ENCODE measurements at places on chromosomes 5 and 9.

DNA sequence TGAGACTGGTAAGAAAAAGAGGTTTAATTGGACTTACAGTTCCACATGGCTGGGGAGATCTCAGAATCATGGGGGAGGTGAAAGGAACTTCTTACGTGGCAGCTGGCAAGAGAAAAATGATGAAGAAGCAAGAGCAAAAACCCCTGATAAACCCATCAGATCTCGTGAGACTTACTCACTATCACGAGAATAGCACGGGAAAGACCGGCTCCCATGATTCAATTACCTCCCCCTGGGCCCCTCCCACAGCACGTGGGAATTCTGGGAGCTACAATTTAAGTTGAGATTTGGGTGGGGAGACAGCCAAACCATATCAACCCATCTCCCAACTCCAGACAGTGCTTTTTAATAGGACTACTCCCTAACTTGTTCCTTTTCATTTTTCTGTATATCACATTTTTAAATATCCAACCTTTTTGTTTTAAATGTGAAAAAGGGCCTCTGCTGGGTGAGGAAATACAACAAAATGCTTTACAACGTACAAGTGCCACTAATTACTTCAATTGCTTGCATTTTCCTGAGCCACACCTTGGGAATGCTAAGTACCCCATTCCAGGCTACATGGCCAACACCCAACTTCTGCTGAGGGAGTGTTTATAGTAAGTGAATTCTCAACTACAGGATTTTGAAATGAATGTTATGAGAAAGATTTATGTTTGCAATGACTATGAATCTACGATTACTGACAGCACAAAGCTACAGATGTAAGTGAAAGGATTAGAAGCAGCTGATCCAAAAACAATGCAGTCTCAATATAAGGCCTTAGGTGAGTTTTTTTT is 294.1 kb upstream of the CD180 start:
- no peak for DNase-seq

DNA sequence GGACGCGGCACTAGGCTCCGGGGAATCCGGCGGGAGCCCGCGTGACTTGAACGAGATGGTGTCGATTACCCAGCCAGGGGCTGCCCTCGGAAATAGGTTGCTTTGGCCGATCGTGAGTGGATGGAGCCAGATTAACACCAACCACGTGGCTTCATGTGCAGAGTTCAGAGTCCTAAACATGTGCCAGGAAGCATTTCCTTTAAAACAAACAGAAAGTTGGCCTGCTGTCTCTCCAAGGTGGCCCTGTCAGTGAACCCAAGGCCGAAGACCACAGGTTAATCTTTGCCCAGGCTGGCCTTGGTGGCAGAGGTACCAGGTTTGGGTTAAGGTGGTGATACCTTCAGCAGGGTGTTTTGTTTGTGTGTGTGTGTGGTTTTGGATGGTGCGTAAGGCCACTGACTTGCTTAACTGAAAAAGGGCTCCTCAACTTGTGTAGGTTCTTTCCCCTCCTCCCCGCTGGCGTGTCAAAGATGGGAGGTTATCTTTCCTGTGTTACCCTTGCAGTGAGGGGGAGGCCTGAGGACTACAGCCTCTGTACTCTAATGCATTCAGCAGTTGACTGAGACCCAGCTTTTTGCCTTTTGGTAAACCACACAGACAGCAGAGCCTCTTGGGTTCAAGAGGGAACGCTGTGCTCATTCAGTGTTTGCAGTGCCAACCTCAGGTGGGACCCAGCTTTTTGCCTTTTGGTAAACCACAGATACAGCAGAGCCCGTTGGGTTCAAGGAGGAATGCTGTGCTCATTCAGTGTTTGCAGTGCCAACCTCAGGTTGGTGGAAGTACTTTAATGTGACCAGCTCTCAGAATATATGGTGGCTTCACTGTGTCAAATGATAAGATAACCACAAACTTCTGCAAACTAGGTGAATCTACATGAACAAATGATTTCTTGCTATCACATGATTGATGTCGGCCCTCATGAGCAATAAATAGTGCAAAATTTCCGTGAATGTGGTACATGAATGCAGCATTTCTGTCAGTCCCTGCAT is 1.4 kb downstream of the IQGAP2 start:
- no peak for DNase-seq

DNA sequence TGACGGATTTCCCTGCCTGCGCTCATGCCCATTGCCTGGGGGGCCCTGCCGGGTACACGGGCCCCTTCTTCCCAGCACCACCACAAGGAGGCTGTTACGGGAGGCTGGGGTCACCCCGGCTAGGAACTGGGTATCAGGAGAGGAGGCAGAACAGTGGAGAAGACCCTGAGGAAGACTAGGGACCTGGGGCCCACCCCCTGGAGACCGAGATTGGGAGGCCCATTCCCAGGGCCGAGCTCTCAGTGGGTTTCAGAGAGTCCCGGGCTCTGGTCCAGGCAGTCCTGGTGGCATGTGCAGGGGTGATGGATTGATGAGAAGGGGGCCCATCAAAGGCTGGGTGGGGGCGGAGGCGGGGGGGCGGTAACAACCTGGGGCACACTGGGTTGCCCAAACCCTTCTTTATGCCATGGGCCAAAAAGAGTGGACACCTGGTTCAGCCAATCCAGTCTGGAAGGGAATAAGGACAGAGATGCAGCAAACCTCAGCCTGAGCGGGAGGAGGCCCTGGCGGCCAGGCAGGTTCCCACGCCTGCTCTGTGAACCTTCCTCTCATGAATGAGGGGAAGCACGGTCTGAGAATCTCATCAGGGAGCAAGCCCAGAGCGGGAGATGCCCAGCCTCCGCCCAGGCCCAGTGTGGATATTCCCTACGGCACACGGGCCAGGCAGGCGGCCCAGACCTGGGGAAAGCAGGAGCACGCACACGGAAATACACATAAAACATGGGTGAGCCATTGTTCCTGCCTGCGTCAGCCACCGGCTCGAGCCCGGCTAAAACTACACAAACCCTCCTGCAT is 785 bp upstream of the P4HA2 start:
- no peak for DNase-seq

GRCh38 chr5:1923766-1924165 is 41.0 kb upstream of the IRX4 start:
- DNase-seq = no peak

DNA sequence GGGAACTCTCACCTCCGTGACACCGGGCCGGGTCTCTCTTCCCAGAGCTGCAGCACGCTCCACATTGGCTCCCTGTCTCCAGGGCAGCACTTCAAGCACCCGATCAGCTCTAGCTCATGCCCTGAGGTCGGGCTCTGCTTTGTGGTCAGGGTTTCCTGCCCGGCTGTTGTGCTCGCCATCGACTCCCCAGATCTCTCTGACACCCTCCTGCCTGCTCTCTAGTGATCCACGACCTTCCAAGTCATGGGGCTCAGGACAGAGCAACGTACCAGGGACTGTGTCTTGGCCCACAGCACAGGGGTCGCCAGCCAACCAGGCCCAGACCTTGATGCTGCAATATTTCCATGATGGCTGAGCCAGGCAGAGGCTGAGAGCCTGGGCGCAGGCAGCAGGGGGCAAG is 45.1 kb downstream of the PRRT1B start:
- no peak for DNase-seq

- DNase-seq = no peak
Measured at GRCh38 chr9:75429531-75430475, 341.5 kb downstream of the OSTF1 start.

DNA sequence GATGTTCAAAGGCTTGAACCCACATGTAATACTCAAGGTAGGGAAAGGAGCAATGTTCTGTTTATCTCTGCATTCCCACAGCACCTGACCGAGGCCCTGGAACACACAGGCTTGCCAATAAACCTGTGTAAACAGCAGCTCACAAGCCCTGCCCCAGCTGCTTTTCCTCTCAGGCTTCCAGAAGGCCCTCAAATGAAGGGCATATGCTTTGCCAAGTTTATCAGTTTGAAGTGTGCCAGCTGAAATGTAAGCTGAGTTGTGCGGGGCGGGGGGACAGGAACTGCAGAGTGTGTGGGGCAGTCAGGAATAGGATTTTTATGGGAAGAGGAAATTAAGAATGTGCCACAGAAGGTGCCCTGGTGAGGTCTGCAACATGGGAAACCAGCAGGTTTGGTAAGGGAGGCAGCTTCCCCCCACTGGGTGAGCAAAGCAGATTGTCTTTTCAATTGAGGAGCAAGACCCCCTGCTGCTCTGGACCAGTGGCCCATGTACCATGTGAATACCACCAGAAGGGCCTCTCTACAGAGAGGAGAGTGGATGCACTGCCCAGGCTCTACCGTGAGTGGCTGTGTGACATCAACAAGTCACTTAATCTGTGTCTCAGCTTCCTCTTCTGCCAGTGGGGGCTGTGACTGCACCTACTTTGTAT is 194.8 kb downstream of the SPOCK1 start:
- no peak for DNase-seq

- DNase-seq = no peak
Measured at GRCh38 chr5:150389531-150390266, 23.0 kb downstream of the CD74 start.

DNA sequence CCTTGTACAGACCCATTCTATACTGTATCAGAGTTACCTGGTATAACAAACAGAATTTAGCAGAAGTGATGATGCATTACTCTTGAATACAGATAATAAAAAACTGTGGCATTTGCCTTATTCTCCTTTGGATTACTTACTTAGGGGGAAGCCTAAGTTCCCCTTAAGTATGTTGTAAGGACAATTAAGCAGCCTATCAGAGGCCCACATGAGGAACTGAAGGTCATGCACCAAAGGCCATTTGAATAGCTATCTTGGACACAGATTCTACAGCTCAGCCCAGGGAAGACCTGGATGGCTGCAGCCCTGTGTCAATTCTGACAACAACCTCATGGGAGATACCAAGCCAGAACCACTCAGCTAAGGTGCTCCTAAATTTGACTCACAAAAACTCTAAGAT is 125.2 kb downstream of the RAPGEF6 start:
- no peak for DNase-seq

DNA sequence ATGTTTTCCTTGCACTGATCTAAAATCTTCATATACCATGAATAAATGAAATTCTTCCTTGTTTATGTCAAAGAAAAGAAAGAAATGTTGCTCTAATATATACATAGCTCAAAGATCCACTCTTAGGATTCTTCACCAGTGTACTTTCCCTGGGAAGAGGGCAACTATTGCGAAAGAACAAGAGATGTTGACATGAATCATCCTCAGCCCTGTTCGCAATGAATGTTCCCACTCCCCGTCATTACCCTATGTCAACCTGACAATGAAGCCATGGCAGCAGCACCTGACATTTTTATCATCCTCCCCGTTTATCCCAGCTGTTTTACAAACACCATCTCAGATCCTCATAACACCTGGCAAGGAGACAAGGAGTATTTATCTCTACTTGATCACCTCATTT is 409.1 kb upstream of the GRIA1 start:
- no peak for DNase-seq
